ENCODE measurements at places on chromosomes 16 and 17.

GRCh38 chr17:64585146-64585545 is 77.0 kb downstream of the SMURF2 start:
- no peak for DNase-seq

- DNase-seq, result no peak
Measured at GRCh38 chr17:57744195-57745170, 616 bp downstream of the CCDC182 start.

DNA sequence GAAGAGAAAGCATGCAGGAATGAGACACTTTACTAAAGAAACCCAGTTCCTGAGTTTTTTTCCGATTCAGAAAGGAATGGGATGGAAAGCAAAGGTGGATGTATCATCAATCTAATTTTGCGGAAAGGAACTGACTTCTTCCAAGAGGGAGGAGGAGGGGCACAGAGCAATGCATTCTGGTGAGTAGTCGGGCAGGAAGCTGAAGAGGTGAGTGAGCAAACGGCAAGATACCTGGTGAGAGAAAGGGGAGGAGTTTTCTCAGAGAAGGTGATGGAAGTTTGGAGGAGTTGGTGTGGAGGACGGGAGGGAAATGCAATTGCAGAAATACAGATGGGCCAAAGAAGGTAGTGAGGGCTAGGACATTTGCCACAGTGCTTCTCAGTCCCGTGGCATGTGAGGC is 713.2 kb downstream of the KCNJ2 start:
- DNase-seq, result no peak

DNA sequence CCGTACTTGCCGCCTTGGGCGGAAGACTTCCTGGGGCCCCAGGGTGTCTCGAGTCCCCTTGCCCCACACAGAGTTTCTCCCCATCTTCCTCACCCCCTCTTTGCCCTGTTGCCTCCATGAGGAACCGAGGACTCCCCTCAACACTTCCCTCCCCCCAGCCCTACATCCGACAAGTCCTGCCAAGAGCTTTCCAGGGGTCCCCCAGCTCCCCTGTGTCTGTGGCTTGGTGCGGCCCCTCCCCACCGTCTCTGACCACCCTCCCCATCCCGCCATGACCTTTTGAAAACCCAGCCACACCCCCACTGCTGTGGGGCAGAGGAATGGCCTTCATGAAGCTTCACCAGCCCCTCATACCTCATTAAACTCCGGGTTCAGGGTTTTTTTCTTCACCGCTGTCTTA is 11.4 kb downstream of the SCGB1C2 start:
- DNase-seq, result no peak

DNA sequence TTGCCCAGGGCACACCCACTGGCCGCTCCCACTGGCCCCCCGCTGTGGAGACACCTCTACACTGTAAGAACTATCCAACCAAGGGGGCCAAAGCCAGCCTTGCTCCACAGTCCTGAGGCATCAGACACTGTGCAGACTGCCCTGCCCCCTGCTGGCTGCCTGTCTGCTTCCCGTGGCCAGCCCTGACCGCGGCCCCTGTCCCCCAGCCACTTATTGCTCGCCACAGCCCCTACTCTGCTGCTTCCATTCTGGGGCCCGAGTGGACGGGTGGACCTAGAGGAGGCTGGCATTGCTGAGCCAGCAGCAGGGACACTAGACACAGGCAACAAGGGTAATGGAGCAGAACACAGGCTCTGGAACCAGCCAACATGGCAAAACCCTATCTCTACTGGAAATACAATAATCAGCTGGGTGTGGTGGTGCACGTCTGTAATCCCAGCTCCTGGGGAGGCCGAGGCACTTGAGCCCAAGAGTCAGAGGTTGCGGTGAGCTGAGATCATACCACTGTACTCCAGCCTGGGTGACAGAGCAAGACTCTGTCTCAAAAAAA is 19.7 kb upstream of the LRRC37A3 start:
- DNase-seq, result no peak

GRCh38 chr16:82263521-82264143 is 93.6 kb upstream of the MPHOSPH6 start:
- DNase-seq, result peak; percentile 53

DNA sequence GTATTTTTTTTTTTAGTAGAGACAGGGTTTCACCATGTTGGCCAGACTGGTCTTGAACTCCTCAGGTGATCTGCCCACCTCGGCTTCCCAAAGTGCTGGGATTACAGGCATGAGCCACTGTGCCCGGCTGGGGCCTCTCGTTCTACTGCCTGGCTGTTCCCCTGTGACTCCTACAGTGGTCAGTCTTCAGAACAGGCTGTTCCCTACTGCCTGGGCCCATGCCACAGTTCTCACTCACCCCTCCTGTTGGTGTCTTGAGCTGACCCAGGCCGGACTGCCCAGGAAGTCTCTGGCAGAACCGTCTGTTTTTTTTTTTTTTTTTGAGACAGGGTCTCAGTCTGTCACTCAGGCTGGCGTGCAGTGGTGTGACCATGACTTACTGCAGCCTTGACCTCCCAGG is 3.3 kb downstream of the CDK3 start:
- no peak for DNase-seq

GRCh38 chr16:20867585-20867984 is 32.6 kb downstream of the DCUN1D3 start:
- no peak for DNase-seq

DNA sequence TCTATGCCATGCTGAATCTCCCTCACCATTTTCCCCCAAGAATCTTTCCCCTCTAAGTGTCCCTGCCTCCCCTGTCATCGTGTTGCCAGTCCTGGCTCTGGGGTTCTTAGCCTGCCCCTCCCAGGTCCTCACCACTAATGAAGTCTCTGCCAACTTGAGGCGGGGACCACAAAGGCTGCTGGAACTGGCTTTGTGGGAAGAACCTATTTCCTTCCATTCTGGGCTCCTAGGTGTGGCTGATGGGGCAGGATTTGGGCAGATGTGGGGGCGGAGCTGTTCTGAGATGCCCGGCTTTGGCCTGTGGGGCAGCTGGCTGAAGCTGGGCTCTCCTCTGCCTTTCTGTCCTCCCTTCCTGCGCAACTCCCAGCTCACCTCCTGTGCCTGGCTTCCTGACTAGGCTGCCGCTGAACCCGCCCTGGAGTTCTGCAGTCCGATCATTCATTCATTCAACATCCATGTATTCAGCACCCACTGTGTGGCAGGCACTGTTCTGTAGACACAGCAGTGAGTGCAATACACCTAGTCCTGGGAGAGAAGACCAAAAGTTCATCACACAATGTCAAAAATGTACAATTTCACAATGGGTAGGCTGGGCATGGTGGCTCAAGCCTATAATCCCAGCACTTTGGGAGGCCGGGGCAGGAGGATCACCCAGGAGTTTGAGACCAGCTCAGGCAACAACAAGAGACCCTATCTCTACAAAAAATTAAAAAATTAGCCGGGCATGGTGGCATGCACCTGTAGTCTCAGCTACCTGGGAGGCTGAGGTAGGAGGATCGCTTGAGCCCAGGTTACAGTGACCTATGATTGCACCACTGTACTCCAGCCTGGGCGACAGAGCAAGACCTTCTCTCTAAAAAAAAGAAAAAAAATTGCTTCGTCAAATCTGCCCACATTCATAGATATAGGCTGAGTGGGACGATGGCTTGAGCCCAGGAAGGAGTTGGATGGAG is 1.9 kb upstream of the SNN start:
- no peak for DNase-seq

GRCh38 chr17:71337938-71338337 is 782.9 kb upstream of the SOX9 start:
- DNase-seq, result no peak

DNA sequence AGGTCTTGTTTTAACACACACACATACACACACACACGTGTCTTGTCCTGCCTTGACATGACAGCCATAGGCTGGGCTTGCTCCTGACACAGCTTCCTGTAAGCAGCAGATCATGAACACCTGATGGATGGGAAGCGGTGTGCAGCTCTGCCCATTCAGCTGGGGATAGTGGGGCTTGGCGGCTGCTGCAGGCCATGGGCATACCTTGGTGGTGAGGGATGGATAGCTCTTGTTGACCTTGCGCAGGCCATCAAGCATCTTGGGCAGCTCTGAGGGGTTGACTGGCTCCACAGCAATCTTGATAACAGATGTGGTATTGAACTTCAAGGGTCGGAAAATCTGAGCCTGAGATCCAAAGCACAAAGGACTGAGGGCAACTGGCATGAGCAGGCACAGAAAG is 12.0 kb downstream of the HIGD1B start:
- no peak for DNase-seq

DNA sequence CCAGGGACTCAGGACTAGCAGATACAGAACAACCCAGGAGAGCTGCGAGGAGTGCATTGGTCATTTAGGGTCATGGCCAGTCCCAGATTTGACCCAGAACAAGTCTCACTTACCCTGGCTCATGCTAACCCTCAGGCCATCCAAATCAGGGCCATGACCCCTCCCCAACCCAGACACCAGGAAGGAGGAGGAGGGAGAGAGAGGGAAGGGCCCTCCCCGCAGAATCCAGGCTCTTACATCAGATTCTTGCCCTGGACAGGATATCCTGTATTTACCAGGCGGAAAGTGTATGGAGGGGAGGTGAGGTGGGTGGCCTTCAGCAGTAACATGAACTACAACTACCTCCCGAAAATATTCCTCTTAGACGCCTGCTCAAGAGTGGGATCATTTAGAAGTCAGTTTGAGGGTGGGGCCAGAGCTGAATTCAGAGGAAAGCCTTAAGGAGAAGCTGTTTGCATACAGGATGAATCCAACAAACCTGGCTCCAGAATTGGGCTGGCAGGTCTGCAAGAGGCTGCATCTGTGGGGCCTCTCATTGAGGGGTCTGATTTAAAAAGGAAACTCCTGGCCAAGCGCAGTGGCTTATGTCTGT is 2.1 kb downstream of the VAT1 start:
- no peak for DNase-seq

DNA sequence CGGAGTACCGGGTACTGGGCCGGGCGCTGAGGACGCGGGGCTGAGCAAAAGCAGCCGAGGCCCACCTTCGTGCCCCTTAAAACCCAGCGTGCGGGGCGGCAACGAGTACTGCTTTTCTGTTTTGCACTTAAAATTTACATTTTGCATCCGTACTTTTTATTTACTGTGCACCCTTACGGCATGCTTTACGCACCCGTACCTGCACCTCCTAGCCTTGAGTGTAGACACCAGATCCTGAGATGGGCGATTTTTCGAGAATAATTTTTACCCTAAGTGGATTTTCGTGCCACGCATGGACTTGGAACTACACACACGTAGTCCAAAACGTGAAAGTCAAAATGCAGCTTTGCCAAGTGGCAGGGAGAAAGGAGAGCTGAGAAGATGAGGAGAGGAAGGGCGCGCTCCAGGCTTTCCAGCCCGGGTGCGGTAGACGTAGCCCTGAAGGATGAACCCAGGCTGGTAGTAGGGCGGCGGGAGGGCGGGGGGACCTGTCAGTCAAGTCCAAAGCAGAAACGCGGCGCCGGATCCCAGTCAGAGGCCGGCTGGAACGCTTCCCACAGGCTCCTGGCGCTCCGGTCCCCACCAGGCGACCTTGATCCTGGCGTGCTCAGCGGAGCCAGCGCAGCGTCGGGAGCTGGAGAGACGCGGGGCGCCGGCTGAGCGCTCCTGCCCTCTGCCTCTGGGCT is 1.2 kb upstream of the CBLN1 start:
- DNase-seq, result no peak

DNA sequence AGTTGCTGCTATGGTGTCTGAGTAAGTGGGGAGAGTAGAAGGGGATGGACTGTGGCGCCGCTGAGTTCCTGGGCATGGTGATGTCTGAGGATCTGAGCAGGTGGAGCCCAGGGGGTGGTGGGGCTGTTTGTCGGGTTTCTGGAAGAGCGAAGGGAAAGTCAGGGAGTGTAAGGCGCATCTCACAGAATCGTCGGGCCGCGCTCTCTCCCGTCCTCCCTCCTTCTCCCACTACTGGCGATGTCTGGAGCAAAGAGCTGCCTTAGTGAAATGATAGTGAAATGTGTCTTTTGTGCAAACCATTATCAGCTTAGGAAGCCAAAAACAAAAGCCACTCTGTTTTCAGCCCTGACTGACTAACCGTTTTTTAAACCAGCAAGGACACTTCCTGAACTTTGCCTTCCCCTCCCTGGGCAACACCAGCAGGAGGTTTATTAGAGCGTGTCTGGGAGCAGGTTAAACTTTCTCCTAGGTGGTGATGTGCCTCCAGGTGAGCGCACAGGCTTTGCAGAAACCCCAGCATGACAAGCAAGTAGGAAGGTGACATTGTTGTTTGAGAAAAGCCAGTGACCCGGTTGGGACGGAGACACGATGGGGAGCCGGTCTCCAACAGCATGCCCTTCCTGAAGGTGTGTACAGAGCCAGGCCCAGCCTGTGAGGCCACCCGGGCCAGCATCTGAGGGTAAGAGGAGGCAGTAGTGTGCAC is 49.1 kb downstream of the RAB11FIP3 start:
- DNase-seq, result no peak

Measured in HCT116 (cell line).